ENCODE measurements at places on chromosomes 4 and X.

DNA sequence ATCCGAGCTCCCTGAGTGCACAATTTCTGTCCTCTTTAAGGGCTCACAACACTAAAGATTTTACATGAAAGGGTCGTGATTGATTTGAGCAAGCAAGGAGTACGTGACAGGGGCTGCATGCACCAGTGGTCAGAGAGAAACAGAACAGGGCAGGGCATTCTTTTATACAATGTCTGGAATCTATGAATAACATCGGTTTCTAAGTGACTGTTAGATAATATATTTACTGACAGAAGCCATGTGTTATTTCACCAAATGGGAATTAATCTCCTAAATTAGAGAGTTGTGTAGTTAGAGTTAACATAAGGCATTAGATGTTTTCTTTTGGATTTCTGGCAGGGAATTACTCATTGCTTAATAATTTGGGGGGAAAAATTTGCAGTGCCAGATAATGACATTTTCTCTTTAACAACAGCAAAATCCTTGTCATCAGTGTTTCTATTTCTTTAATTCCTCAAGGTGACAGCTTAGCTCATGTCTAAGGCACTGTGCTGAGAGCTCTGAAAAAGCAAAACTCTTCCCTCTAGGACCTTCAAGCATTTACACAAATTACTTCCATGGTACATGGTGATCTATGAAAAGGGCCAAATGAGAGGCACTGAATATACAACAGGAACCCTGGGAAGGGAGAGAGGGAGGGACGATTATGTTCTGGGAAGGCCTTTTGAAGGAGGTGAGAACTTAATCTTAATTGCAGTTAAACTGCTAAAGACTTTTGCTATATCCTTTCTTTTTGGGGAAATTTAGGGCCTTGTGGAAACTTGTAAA lies 145.0 kb downstream of the RTL3 start:
- no peak for DNase-seq

DNA sequence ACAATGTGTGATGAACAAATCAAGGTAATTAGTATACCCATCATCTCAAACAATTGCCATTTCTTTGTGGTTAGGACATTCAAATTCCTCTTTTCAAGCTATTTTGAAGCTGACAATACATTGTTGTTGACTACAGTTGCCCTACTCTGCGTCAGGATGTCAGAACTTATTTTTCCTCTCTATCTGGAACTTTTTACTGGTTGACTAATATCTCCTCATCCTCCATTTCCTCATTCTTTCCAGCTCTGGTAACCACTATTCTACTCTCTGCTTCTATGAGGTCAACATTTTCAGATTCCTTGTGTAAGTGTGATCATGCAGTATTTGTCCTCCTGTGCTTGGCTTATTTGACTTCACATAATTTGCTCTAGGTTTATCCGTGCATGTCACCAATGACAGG lies 240.5 kb upstream of the HS3ST1 start:
- DNase-seq: no peak

- DNase-seq: no peak
Measured at GRCh38 chr4:38161208-38162113, 201.3 kb downstream of the PTTG2 start.

DNA sequence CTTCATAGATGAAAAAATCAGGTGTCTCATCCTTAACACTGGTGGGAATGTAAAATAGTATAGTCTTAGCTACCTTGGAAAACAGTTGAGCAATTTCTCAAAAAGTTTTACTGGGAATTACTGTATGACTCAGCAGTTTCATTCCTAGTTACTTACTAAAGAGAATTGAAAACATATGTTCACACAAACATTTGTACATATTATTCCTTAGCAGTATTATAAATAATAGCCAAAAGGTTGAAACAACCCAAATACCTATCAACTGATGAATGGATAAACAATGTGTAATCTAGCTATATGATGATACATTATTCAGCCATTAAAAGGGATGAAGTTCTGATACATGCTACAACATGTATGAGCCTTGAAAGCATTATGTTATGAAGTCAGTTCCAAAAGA lies 41.7 kb downstream of the RBM46 start:
- no peak for DNase-seq

GRCh38 chr4:26083987-26084386 lies 170.0 kb downstream of the SMIM20 start:
- DNase-seq: no peak

DNA sequence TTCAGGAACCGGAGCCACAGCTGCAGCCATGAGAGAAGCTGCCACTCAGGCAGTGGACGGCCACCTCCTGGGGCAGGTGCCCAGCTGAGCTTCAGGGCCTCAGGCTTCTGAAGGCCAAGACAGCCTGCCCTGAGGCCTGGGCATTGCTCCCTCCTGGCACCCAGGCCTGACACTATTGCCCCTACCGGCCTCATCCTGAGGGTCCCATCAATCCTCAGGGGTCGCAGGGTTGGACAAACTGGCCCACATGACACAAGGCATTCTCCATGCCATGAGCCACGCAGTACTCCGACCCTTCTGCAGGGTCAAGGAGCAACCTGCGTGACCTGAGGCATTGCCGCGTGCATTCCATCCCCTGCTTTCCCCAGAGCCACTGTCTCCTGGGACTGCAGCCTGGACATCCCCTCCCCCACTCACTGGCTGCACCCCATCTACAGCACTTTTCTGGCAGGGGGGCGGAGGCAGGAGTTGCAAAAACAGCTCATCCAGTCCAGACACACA lies 3.0 kb upstream of the ZFP92 start:
- no peak for DNase-seq

Measured in NCI-H1105 treated with DMSO at 0.1 percent for 48 hours (cell line).